ENCODE measurements at places on chromosomes 7 and 10.

DNA sequence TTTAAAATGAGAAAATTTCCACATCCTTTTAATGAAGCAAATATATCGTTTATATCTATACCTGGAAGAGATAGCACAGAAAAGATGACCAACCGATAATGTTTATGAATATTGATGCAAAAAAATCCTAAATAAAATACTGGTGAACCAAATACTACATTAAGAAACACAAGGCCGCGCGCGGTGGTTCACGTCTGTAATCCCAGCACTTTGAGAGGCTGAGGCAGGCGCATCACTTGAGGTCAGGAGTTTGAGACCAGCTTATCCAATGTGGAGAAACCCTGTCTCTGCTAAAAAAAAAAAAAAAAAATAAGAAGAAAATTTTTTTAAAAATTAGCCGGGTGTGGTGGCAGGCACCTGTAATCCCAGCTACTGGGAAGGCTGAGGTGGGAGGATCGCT lies 25.8 kb downstream of the SHH start:
- no peak for DNase-seq

DNA sequence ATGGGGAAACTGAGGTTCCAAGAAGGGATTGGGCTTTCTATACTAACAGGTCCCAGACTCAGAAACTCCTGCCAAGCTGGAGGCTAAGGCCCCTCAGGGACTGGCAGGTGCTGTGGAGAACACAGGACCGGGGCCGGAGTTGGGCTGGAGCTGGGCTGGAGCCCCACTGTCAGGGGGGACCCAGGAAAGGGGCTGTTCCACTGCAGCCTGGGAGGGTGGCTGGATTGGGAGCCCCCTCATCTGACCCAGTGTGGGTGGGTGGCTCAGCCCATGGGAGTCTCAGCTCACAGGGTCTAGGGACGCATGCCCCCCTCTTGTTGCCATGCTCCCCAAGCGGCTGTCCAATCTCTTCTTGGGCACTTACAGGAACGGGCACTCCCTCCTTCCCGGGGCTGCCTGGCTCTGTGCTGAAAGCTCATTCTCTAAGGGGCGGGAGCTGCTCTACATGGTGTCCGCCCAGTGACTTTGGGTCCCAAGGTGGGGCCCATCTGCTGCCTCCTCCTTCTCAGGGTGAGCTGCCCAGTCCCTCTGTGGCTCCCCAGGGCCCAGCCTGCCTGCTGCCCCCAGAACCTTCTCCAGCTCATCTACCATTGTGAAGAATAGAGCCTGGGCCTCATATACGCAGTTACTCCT lies 126.5 kb downstream of the MYL10 start:
- no peak for DNase-seq

- DNase-seq: no peak
Measured at GRCh38 chr10:60149003-60149402, 240.7 kb downstream of the ANK3 start.

DNA sequence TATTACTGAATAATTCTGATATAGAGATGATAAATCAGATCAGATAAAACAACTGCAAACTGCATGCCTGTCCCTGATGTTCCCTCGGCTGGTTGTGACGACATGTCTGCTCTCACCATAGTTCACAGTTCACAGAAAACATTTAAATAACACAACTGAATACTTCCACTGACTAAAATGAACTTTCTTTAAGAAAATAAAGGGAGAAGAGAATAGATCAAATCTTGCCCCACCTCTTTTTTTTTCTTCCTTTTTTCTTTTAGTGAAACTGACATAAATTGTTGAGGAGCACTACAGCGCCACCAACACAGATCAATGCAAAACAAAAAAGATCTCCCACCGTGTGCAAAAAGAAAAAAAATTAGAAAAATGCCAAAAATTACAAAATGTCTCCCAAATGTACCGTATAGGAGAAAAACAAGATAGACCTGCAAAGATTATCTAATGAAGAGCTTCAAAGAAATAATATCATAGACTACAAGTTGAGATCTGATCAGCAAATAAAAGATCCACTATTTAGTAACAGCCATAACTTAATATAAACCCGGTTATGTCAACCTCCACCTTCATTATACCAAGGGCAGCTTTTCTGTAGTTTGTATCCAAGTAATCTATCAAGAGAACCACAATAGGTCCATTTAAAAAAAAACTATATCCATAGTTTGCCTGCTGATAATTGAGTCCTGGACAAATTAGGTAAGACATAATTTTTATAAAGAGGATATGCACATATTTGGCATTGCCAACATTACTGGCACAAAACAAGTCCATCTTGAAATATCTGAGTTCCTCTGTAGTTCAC lies 30.7 kb upstream of the EPC1 start:
- peak; percentile 59 for DNase-seq

- no peak for DNase-seq
Measured at GRCh38 chr7:139360948-139361307, 1.2 kb downstream of the LUC7L2 start.

- no peak for DNase-seq
Measured at GRCh38 chr7:74454021-74454924, 567 bp downstream of the GTF2IRD1 start.

DNA sequence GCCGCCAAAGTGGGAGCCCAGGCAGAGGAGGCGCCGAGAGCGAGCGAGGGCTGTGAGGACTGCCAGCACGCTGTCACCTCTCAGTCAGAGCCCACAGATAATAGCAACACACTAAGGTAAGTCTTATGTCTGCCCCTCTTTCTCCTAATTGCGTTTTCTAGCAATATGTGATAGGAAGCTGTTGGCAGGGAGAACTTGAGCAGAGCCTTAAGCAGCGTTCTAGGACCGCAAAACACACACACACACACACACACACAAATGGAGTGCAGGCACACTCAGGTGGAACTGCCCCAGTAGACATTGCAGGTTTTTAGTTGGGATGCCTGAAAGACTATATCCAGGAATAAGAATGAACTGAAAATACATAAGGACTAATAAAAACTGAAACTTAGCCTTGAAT lies 1188.5 kb downstream of the NXPH1 start:
- DNase-seq: no peak

GRCh38 chr10:97196223-97197029 lies 10.7 kb upstream of the SLIT1 start:
- DNase-seq: peak; percentile 56

- DNase-seq: no peak
Measured at GRCh38 chr10:34690383-34691049, 124.6 kb downstream of the PARD3 start.

DNA sequence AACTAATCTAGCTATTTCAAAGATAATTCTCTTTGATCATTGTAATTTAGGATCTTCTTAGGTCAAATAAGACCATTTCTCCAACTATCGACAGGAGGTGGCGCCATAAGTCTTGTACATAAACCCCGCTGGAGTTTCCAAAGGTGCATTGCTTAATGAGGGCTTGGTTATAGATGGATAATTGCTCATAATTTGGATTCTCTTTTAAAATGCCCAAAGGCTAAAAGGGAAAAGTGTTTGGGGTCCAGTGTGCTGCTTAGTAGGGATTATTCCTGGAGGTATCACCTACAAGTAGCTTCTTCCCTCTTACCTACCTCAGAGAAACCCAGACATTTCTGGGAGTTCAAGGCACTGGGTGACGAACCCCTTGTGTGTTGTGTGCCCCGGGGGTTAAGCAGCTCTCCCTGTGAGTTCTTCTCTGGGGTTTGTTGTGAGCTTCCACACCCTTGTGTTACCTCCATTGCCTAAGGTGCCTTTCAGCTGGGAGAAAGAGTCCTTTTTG lies 75.2 kb downstream of the PAXIP1 start:
- peak; percentile 82 for DNase-seq

GRCh38 chr10:32412499-32412853 lies 33.5 kb upstream of the CCDC7 start:
- DNase-seq: peak; percentile 8

- peak; percentile 68 for DNase-seq
Measured at GRCh38 chr7:40551685-40552576, 417.1 kb downstream of the SUGCT start.

GRCh38 chr10:76466836-76467503 lies 1035.5 kb downstream of the LRMDA start:
- DNase-seq: no peak

- DNase-seq: peak; percentile 63
Measured at GRCh38 chr10:105950410-105950809, 1214.1 kb downstream of the SORCS1 start.

- no peak for DNase-seq
Measured at GRCh38 chr10:86773498-86773897, 17.1 kb downstream of the BMPR1A start.

GRCh38 chr7:151038951-151039849 lies 9.1 kb upstream of the ASIC3 start:
- DNase-seq: peak; percentile 95

- no peak for DNase-seq
Measured at GRCh38 chr7:139799586-139799985, 21.8 kb upstream of the HIPK2 start.

- peak; percentile 72 for DNase-seq
Measured at GRCh38 chr10:12448729-12449391, 99.5 kb downstream of the CAMK1D start.

- no peak for DNase-seq
Measured at GRCh38 chr7:137935884-137936508, 65.9 kb downstream of the CREB3L2 start.

- DNase-seq: no peak
Measured at GRCh38 chr10:13792006-13792405, 205.2 kb downstream of the PRPF18 start.

GRCh38 chr7:154387252-154387651 lies 335.1 kb downstream of the DPP6 start:
- DNase-seq: no peak

DNA sequence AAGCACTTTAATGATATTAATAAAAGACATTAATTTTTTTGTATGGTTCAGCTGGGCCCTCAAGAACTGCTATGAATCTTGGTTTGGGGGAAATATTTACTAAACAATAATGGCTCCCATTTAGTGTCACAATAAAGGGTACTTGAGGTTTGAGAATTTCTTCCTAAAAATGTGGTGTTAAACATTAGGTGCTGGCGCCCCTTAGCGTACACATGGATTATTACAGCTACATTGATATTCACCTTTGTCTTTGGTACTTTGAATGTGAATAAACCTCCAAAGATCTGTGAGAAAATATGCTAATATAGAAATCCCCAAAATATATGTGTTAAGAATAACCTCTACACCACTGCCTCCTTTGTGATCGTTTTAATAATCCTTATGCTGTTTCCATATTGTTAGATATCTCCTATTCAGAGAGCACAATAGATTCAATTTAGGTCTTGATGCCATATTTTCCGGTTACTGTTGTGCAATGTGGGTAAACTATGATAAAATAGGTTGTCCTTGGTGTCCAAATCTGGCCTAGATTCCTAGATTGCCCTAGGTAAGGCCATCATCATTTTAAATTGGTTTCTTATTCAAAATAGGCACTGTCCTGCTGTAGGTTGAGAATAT lies 161.8 kb upstream of the CACNA2D1 start:
- DNase-seq: peak; percentile 42

DNA sequence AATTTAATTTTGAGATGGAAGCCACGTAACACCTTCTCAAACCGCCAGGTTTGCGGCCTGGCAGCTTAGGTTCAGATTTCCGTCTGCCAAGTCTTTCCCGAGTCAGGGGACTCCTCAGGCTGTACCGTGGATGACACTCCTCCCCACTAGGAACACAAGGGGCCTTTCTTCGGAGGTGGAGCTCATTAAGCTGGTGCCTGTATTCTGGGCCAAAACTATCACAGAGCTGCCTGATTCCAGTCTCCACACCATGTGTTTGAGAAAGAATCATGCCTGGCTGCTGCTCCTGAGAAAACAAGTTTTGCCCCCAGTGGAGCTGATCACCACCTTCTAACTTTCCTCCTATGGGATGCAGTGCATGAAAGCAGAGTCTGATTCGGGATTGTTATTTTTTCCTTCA lies 44.8 kb downstream of the TMEM209 start:
- DNase-seq: no peak

DNA sequence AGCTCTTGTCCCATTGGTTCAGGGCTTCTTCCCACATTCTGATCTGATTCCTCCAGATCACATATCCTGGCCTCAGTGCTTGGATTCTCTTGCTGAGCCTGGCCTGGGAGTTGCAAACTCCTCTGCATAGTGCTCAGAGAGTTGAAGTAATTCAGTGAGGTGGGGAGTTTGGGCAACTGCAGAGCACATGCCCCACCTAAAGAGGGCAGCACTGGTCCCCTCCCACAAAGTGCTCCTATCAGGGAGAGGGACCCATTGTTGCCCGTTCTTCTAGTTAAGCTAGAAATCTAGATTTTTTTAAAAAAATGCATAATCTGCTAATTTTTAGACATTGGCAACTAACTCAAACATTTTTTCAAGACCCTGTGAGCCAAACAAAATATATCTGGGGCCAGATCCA lies 45.1 kb downstream of the CHN2 start:
- DNase-seq: no peak

DNA sequence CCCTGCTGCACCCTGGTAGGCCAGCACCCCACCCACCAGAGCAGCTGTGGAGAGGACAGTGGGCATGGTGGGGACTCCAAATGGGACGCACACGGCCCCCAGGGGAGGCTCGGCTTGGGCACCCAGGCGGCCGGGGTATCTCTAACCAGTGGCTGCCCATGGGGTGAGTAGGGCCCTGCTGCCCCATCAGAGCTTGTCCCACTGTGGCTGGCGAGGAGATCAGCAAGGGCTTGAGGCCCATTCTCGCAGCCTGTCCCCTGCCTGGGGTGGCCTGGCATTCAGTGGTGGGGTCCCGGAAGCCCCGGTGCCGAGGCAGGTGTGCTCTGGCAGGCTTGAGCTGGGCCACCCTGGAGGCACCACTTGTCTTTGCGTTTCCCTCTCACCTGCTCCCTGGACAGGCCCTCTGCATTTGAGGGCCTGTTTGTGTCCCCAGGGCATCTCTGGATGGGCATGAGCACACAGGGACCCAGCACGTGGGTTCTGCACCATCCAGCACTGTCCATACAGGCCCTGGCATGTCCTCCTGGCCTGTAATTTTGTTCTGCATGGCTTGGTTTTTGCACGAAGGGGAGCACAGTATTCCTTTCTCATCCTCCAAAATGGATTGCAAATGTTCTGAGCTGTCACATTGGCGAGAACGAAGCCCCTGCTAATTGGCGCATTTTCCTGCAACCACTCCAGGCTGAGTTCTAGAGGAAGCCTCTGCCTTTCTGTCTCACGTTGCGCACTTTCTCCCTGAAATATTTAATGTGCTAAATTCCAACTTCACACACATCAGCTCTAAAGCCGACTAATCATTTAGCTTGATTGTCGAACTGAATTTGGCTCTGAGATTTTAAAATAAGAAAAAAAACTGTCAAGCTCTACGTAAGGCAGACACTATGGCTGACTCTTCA lies 27.2 kb downstream of the PWWP2B start:
- DNase-seq: no peak

- no peak for DNase-seq
Measured at GRCh38 chr10:49005270-49005669, 65.6 kb upstream of the LRRC18 start.

- no peak for DNase-seq
Measured at GRCh38 chr10:130470286-130470685, 334.1 kb downstream of the GLRX3 start.

DNA sequence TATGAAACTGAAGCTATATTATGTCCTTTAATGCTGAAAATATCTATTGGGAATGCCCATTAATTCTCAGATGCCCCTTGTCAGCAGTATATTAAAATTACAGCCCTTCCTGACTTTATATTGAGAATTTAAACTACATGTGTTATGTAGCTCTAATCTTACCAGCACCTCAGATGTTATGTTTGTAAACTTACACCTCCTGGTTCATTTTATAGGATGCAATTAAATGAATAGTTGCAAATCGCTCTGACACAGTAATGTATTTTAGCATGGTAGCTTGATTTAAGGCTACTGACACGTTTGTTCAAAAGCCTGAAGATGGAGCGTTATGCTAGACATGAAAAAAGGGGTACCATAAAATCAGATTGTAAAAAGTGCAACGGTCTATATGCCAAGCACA lies 35.0 kb upstream of the MET start:
- DNase-seq: no peak

- DNase-seq: no peak
Measured at GRCh38 chr10:59750155-59750945, 2.9 kb downstream of the MRLN start.

Data from fibroblast of skin of scalp (primary cell).